HFFc6 (cell line): ENCODE measurements at places on chromosomes 6 and 20. TPM values are rescaled to one million over a fixed set of nuclear protein-coding genes. Genes with fewer than 3 reads are reported as not detected.

GRCh38 chr6:95768539-95768938 is 191.2 kb downstream of the MANEA start:
- DNase-seq: no peak

DNA sequence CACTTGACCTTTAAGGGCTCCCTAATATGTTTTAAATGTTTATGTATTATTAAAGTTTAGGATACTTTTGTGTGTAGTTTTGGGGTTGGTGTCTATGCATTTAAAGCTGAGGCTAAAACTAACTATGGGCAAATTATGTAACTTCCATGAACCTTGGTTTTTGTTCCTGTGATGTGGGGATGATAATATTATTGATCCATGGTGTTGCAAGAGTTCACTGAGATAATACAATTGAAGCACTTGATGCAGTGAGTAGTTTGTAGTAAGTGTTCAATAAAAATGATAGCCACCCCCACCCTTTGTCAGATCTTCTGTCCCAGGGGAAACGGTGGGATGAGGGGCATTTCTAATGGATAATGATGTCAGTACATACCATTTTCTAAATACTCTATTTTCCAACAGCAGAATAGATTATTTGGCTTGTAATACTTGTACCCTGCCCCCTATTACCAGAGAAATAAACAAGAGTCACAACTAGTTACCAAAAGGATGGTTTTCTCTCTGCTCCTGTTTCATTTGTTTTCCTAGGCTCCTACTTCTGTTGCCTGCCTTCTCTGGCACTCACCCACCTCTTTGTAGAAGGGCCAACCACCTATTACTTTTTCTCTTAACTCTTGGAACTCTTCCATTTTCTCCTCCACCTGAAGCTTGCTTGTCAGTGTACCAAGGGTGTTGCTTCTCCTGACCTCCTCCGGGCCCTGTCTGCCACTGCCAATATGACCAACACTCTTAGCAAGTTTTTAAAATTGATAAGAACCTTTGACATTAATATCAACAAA is 97.9 kb downstream of the RCAN2 start:
- DNase-seq: no peak

Gene TRAPPC3L
- 0.15 to 0.31 TPM in 2 of 3 replicates, not detected in the other for total RNA-seq

DNA sequence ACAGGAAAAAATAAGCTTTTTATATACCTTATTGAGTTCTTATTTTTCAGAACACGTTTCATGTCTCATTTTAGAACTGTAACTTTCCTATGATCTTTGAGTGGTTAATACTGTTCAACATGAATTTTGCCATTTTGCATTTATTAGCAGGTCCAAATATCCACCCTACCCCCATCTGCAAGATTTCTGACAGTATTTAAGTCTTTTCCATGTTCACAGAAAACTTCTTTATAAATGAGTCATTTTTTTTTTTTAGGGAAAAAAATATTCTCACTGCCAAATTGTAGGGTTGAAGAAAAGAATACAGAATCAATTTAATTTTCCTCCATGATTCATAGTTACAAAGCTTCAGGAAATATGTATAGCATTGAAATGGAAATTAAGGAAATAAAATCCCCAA is 101.8 kb downstream of the COL21A1 start:
- no peak for DNase-seq

- DNase-seq: no peak
Measured at GRCh38 chr6:108052706-108053105, 21.8 kb downstream of the OSTM1 start.

Gene EEF1A2
- 1.1 and 7.7 TPM in 2 replicates for total RNA-seq

GRCh38 chr6:125872259-125872921 is 81.6 kb downstream of the NCOA7 start:
- peak; percentile 41 for DNase-seq

Gene CST5
- not detected in 2 replicates for total RNA-seq

DNA sequence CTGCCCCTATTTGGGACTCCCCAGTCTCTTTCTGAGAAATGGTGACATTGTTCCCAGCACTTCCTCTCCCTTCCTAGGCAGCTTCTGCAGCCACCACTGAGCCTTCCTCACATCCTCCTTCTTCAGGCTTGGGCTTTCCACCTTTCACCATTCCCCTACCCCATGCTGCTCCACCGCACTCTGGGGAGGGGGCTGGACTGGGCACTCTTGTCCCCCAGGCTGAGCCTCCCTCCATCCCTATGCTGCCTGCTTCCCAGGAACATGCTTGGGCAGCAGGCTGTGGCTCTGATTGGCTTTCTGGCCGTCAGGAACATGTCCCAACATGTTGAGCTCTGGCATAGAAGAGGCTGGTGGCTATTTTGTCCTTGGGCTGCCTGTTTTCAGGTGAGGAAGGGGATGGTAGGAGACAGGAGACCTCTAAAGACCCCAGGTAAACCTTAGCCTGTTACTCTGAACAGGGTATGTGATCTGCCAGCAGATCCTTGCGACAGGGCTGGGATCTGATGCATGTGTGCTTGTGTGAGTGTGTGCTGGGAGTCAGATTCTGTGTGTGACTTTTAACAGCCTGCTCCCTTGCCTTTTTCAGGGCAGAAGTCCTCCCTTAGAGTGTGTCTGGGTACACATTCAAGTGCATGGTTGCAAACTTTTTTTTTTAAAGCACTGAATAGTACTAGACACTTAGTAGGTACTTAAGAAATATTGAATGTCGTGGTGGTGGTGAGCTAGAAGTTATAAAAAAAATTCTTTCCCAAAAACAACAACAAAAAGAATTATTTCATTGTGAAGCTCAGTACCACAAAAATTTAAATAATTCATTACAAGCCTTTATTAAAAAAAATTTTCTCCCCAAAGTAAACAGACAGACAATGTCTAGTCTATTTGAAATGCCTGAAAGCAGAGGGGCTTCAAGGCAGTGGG is 2.1 kb upstream of the CDKN1A start:
- no peak for DNase-seq

Gene LGSN
- total RNA-seq: not detected in 3 replicates

DNA sequence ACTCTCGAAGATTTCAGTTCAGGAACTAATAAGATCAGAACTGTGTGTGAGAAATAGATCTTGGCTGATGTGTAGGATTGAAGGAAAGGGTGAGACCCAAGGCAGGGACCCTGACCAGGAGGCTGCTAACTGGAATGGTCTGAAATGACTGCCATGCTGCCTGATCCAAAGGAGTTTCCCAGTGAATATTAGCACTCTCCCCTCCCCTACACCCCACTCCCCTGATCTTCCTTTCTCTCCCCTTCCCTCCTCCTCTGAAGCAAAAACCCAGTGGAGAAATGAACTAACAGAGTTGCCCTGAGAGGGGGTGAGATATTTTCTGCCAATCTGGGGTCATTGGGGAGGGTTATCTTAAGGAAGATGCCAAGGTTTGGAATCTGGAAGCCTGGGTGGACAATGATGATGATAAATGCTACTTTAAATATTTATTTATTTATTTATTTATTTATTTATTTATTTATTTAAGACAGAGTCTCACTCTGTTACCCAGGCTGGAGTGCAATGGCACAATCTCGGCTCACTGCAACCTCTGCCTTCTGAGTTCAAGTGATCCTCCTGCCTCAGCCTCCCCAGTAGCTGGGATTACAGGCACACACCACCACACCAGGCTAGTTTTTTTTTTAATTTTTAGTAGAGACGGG is 371.0 kb upstream of the CHD6 start:
- no peak for DNase-seq

GRCh38 chr20:24746351-24746685 is 202.8 kb upstream of the CST7 start:
- no peak for DNase-seq

- DNase-seq: no peak
Measured at GRCh38 chr6:159490298-159490937, 202.6 kb downstream of the SOD2 start.

DNA sequence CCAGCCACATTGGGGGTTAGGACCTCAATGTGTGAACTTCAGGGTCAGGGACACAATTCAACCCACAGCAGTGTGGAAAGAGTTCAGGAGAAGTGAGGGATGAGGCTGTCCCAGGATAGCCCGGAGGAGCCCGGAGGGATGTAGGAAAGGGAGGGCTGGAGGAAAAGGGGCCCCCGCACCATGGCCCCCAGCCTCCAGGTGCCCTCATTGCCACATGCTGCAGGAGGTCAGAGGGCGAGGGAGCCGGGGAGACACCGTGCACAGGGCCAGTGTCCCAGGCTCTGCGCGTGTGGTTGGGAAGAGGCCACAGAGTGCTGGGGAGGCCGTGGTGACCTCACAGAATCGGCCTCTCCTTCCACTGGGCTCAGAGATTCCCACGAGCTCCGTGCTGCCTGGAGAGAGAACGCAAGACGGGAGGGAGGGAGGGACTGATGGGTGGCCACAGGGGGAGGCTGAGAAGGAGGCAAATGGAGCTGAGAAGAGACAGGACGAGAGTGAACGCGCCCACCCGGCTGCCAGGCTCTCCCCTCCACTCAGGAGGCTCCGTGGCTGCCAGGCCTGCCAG is 215.1 kb downstream of the DLL1 start:
- DNase-seq: no peak

Gene HMGCLL1
- not detected in 3 replicates for total RNA-seq

GRCh38 chr6:43937236-43938177 is 167.5 kb downstream of the VEGFA start:
- DNase-seq: no peak

Gene ISM1
- not detected in 3 replicates for total RNA-seq

DNA sequence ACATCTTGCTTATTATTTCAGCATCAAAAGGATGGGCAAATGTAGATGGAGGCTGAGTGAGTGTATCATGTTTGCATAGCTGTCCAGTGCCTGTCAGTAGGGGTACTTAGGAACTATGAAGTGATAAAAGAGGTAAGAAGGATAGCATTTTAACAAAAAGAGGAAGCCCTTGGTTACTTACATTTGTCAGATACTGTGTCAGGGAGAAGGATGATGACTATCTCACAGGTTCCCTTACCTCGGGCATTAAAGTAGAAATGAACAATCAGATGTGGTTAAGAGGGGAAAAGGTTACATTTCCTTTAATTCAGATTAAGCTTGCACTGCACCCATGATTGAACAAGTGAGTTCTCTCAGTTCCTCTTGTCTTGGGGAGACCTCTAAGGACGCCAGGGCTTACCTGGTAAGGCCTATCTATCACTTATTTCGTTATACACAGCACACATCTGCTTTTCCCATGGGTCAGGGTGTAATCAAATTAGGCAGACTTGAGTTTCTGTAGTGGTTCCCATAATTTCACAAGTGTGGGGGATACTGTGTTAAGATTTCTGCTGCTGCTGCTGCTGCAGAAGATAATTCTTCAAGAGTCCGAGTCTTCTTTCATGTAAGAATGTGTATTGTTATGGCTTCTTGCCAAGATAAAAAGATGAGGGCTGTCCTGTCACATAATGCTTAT is 4.5 kb downstream of the FOXO3 start:
- DNase-seq: no peak

Gene SAMD3
- 0.91 and 1.3 TPM in 2 replicates for total RNA-seq

DNA sequence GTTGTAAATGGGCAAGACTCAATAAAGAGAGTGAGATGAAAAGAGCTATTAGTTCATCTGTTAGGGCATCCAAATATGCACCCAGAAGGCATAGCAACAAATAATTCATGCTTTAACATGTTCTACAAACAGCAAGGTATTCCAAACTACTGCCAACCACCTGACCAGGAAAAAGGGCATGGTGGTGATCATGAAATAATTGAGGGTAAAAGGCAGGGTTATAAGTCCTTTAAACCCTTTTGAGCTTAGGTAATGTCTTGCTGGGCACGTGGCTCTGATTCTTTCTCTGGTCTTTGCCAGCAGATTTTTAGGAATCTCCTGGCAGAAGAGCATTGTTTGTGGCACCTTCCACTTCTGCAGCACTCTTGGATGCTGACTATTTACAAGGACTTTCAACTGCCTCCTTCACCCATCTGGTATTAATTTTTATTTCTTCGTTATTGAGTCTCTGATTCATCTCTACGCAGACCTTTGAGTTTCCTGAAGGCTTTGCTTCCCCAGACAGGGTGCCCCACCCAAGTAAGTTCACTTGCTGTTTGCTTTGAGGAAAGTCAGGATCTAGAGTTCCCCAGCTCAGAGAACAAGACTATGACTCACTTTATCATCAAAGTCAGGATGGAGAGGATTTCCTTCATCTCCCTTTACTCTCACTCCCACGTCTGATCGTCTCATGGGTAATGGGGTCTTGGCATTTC is 83.4 kb upstream of the NEDD9 start:
- DNase-seq: peak; percentile 96

- no peak for DNase-seq
Measured at GRCh38 chr6:39303425-39304153, 10.6 kb downstream of the KCNK17 start.

Gene TREML2
- not detected in 3 replicates for total RNA-seq

GRCh38 chr6:132865829-132866228 is 51.5 kb downstream of the RPS12 start:
- no peak for DNase-seq

GRCh38 chr6:51266604-51267003 is 447.9 kb downstream of the TFAP2B start:
- DNase-seq: no peak

Gene ELOVL4
- 6.7 to 7.4 TPM (median 6.9 TPM) in 3 replicates for total RNA-seq

Gene LY6G6D
- total RNA-seq: not detected in 3 replicates

DNA sequence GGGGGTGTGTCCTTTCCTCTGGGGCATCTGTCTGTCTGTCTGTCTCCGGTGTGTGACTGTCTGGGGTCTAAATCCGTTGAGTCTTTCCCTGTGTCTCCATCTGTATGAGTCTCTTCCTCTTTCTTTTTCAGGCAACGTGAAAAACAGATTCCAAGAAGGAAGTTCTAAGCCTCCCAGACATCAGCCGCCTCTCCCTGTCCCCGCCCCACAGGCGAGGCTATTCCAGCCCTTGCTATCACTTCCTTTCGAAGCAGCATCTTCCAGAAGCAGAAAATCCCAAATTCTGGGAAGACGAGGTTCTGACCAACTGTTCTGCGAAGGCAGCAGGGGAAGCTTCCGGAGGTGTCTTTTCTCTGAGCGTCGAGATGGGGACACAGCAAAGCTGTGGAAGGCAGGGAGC is 34.0 kb downstream of the PMEPA1 start:
- no peak for DNase-seq

DNA sequence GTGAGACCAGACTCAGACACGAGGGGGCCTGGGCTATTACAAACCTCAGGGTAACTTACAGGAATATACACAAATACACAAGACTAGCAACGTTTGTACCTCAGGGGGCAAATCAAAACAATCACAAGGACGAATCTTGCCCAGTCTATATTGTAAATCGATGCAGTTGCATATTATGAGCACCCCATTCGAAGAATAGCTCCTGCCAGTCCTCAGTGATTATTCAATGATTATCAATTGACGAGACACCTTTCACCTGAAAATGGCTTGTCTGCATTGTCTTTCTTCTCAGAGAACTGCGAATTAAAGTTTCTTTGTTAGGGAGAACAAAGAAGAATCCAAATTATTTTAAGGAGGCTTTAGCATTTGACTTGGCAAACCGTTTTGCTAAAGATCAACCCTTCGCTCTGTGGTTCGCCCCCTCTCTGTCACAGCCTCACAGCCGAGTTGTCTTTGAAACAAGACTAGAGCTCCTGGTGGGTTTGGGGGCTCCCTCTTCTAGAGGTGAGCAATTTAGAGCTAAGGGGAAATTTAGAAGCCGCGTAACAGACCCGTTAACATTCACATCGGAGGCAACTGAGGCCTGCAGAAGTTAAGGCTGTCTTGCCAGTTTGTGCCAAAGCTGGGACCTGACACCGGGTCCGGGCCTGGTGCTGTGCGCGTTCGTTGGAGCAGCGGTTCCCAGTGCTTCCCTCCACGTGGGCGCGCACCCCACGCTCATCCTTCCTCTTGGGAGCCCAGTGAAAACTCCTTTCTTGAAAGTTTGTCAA is 24.9 kb upstream of the MAP3K7 start:
- DNase-seq: no peak

Gene BACH2
- total RNA-seq: not detected in 2 replicates

Gene PRDM13
- not detected in 3 replicates for total RNA-seq

Gene CALHM4
- 0.27 TPM in 1 of 3 replicates, not detected in the others for total RNA-seq
